ENCODE measurements at places on chromosomes 4 and X.

- DNase-seq = no peak
Measured at GRCh38 chrX:71245159-71245558, 8.8 kb downstream of the ZMYM3 start.

DNA sequence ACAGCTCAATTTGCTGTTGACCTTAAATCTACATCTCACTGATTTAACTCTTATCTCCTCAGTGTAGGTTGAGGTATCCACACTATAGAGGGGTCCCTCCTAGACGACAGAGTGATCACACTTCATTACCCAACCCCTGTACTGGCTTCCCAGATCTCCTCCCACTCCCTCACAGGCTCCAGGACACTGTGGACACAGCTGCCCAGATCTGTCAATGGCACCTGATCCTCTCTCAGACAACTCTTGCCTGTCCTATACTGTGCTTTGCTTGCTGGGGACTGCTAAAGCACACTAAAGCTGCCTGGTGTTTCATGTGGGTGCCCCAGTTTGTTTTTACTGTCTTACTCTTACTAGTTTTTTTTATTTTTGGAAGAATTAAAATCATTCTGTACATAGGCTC lies 27.9 kb downstream of the RAB40AL start:
- DNase-seq = no peak

- DNase-seq = no peak
Measured at GRCh38 chr4:43778187-43778915, 670.3 kb downstream of the KCTD8 start.

- DNase-seq = no peak
Measured at GRCh38 chr4:176123710-176124407, 58.2 kb downstream of the WDR17 start.

DNA sequence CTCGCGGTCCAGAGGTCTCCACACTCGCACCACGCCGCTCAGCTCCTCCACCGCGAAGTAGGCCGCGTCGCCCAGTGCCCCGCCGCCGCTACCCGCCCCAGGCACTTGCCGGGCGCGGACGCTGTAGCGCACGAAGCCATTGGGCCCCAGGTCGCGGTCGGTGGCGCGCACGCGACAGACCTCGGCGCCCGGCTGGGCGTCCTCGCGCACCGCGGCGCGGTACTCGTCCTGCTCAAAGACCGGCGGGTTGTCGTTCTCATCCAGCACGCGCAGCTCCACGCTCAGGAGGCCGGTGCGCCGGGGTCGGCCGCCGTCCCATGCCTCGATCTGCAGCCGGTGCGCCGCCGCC lies 1.4 kb downstream of the DCHS2 start:
- no peak for DNase-seq

DNA sequence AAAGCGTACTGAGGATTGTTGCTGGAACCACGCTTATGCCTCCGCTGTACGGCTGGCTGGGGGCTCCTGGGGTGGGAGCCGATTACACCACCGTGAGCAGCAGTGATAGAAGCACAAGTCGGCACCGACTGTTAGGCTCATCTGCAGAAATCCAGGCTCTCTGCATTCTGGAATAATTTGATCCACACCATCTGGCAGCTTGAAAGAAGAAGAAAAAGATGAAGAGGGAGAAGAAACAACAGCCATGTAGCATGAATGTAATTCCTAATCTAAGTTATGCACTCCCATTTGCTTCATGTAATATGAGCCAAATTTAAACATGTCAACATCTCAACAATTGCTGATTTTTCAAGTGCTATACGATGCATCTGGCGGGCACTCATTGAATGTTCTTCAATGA lies 84.6 kb upstream of the DHX15 start:
- no peak for DNase-seq

DNA sequence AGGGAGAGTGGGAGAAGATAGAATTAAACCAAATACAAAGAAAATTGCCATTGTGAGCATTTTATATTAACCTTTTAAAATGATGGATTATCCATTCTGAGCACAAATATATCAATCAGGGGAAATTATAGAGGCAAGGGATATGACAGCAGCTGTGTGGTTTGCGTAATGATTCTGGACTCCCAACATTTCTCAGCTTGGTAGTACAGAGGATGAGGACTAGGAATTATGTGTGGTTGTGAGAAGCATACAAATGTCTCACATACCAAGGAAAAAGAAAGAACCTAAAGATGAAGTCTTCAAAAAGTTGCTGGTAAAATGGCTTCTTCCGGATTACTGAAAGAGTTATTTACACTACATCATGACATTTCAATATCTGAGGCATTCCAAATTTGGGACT lies 674.6 kb upstream of the NR3C2 start:
- DNase-seq = no peak

DNA sequence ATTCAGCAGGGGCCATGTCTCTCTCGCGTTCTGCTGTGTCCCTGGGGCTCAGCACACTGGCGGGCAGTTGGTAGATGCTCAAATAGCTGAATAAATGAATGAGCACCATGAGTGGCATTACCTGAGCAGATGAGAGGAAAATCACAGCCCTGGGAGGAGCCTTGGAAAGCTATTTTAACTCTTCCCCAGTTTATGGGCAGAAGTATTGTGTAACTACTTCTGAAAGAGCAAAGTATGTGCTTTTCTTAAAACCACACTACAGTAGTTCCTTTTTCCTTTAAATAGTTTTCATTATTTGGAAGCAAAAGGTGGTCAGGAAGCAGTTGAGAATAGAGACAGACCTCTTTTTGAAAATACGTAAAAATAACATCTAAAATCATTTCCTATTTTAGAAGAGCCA lies 3.0 kb upstream of the PLAC1 start:
- DNase-seq = no peak

GRCh38 chr4:147492761-147493160 lies 11.9 kb downstream of the EDNRA start:
- no peak for DNase-seq

DNA sequence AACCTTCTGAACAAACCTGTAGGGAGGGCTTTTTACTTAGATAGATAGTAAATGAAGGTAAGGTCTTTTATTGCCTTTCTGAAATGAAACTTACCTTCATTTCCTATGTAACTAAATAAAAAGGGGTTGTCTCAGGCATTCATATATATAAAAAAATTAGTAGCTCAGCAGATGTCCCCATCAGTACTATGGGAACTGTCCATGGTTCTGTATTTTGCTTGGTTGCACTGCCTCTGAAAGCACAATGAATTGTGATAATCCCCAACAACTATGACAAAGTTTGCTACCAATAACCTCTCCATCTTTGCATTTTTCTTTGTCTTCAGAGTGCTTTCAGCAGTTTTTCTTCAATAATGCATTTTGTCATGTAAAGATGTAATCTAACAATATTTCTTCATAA lies 222.4 kb downstream of the SLIT2 start:
- no peak for DNase-seq

DNA sequence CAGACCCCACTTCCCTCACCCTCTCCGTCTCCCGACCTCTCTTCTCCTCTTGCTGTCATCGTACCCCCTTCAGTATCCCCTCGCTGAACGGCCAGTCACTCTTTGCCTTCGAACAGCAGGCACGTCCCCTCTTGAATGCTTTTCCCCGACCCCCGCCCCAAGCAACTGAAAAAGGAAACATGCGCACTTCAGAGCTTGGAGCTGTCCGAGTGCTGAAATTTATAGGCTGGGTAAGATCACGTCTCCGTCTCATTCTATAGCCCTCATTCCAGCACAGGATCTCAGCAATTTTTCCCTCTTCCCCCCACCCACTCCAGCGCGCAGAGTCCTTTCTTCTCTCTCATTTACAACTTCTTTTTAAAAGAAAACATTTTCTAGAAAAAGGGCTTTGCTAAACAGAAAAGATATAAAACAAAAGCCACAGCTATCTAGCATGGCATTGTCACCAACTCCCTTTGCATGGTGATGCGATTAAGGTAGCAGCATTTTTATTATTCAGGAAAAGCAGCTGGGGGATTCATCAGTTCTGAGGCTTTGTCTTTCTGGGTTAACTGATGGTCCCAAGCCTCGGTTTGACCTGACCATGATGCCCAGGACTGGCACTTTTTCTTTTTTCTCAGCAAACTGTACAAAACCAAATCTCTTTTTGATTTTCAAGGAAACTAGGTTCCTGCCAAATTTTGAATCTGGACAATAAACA lies at the start of gene GLRA2:
GLRA2 (plus strand) TSS at position 247 of the 700 bp plus-strand sequence. CDS start 522 bp downstream, outside the sequence.
- no peak for DNase-seq

DNA sequence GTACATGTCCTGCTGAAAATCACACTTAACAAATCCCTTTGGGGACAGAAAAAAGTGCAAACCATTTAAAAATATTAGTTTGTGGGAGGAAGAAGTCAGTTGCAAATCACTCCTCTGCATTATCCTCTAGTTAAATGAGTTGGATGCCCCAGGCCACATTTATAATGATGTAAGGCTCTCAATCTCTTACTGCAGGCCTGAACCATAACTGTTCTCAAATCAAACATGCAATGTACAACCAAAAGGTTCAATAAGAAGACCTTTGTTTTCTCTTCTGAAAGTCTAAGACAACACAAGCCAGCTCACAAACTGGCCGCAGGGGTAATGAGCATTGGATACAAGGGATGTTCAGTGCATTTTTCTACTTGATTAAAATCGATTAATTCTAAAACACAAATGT lies 39.7 kb downstream of the IGFBP7 start:
- DNase-seq = no peak

- DNase-seq = no peak
Measured at GRCh38 chrX:17846045-17846444, 15.1 kb downstream of the RAI2 start.

- DNase-seq = no peak
Measured at GRCh38 chrX:88135735-88136134, 611.3 kb upstream of the CPXCR1 start.

DNA sequence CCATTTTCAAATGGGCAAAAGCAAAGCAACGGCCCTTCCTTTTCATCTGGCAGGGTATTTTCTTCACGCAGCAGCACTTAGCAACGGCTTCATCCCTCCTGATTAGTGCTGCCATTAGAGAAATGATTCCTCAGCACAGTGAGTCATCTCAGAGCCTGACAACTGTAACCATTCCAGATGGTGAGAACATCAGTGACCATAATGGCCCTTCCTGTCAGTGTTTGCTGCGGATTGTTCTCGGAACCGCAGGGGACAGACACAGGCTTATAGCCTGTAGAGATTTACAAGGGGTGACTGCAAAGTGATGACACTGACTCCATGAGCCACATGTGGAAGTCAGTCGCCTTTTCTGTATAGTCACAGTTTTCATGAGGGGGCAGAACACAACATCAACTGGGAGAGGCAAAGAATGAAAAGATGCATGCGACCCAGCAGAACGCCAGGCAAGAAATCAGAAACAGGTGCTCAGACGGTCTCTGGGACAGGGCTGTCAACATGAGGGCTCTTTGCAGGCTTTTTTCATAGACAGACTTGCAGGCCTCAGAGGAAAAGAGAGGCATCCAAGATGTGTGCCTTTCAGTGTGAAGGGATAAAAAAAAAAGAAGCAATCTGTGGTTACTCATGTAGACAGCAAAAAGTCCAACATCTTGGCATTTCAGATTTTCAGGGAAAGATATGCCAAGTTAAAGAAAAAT lies 69.9 kb upstream of the FBXW7 start:
- no peak for DNase-seq

GRCh38 chr4:38181286-38181685 lies 221.1 kb downstream of the PTTG2 start:
- DNase-seq = no peak
